ENCODE measurements at places on chromosomes 7 and 10.

DNA sequence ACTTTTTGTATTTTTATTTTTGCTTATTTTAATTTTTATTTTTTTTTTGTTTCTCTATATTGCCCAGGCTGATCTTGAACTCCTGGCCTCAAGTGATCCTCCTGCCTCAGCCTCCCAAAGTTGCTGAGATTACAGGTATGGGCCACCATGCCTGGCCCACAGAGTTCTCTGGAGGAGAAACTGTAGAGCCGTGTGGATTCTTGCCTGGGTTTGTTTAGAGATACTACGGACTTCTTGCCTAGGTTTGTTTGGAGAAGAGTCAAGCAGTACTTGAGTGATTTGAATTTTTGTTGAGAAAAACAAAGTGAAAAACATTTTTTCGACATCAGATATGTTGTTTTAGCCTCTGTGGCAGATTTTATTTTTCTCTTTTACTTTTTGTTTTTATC, 99.0 kb downstream of the CAMK1D start:
- no peak for DNase-seq

DNA sequence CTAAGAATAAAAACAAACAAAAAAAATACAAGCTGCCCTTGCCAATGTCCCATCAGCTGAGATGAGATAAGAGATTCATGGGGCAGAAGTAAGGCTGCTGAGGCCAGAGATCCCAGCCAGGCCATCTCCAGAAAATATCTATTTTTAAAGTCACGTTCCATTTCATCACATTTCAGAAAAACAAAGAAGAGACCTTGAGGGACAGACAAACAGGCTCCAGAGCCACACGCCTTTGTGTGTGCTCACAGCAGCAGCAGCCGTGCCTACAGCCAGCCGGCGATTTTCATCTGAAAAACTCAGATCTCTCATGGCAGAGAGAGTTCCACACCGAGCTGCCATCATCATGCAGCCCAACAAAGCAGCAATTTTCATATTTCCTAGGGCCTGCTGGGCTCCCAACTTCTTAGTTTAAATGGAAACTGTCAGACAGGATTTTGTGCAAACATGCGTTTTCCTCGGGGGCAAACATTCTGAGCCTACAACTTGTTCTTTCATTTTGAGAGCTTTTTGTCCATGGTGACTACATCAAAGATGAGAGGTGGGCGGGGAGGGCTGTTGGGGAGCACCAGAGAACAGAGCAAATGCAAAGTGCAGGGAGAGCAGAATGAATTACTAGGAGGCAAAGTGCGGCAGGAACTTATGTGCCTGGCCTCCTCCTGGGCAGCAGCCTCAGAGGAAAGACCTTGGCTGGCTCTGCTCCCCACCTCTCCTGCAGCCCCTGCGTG, 38.8 kb downstream of the DLG5 start:
- no peak for DNase-seq

DNA sequence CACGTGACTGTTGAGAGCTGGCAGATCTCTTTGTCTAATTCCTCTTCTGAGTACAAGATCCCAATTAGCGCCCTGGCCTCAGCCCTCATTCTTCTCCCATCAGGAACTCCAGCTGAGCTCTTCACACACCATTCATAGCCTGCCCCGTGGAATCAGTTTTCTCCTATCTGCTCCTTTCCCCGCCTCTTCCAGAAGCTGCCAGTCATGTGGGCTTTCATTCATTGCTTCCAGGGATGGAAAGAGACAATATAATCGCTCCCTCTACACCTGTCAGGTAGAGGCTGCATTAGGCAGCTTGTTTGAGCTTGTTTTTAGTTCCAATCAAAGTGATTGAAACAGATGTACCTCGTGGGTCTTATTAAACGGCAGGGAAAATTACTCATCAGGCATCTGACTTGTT, 515.8 kb downstream of the TYW1 start:
- DNase-seq = no peak

GRCh38 chr10:51964630-51965029, 265.2 kb upstream of the CSTF2T start:
- DNase-seq = no peak

GRCh38 chr10:114565066-114565465, 93.0 kb downstream of the ABLIM1 start:
- DNase-seq = no peak

DNA sequence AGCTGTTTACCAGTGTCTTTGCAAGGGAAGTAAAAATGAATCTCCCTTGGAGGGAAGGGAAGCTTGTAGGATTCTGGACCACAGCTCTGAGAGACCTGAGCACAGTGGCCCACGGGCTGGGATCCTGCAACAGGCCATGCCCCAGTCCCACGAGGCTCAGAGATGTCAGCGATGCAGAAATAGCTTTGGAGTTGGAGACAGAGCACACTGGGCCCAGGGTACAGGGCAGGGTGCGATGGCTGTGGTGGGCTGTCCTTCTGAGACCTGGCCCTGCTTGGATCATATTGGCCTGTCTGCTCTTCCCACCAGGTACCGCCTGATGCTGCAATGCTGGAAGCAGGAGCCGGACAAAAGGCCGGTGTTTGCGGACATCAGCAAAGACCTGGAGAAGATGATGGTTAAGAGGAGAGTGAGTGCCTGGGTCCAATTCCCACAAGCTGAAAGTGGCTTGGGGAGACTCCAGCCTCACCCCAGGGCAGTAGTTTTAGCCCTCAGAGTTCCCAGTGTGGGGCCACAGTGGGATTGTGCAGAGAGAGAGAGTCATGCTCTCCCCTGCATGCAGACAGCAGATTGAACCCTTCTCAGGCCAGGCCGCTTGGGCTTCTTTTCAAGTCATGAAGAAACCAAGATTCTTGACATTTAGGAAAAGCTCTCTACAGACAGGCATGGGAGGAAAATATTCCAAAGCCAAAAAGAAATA, 13.5 kb upstream of the CSGALNACT2 start:
- no peak for DNase-seq

DNA sequence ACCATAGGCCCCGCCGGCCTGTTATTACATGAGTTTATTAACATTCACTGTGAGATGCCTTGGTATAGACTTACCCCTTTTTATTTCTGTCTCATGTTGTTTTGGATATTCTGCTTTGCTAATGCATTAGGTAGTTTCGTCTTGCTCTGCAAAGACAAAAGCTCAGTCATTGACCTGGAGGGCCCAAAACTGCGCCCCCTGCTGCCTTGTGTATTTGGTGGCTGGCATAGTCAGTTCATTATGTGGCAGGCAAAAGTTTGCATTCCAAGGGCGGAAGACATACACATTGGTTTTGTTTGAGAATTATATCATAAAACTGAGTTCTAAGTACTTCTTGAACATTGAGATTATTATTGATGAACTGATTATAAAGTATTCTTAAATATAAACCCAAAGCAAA, 372.5 kb downstream of the SDK1 start:
- DNase-seq = peak; percentile 41

GRCh38 chr10:60978287-60979115, 34.5 kb upstream of the RHOBTB1 start:
- DNase-seq = peak; percentile 47

GRCh38 chr10:128895473-128895872, 571.6 kb upstream of the MGMT start:
- DNase-seq = no peak

DNA sequence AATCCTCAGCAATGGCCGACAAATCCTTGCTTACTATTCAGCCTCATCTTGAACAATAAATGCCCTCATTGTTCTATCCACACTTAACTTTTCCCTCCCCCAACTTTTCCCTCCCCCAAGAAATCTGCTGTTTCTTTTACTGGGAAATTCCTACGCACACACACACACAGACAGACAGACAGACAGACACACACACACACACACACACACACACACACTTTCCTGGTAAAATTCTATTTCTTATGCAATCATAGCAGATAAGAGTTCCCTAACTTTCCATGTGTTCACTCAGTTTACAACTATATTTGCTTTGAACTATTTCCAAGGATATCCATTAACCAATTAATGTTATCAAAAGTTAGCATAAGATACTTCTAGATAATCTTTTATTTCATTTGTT, 52.9 kb downstream of the RELN start:
- no peak for DNase-seq

- DNase-seq = no peak
Observed at GRCh38 chr7:2856388-2857169, 12.5 kb upstream of the GNA12 start.

DNA sequence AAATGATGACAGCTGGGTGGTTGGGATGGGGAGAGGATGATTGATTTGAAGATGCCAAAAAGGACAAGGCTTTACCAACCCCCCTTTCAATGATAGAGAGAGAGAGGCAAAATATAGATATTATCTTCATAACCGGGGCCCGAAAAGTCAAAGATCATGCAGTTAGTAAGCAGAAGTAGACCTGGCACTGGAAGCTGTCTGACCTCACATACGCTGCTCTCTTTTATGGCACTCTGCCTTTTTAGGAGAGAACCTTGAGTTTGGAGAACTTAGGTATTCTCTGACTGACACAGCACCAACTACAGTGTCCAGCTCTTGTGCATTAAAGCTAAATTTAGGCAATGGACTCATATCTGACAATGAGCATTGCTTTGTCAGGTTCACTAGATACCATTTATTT, 30.7 kb downstream of the CNNM2 start:
- no peak for DNase-seq

- DNase-seq = no peak
Observed at GRCh38 chr10:29302499-29302898, 13.6 kb downstream of the LYZL1 start.

DNA sequence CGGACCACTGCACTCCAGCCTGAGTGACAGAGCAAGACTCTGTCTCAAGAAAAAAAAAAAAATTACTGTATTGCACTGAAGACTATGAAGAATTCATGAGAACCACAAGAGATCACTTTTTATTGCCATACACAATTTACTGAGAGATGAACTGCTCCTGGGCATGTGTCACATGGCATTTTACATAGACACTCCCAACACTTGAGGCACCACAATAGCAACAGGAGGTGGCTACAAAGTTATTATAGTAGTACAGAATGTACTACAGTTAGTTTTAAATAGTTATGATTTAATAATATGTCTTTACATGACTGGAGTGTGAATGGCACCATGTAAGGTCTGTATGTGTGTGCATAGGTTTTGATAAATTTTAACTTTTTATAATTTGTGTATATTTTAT, 70.6 kb downstream of the KMT2E start:
- DNase-seq = no peak

GRCh38 chr10:62705789-62706188, 98.7 kb upstream of the ADO start:
- DNase-seq = no peak

DNA sequence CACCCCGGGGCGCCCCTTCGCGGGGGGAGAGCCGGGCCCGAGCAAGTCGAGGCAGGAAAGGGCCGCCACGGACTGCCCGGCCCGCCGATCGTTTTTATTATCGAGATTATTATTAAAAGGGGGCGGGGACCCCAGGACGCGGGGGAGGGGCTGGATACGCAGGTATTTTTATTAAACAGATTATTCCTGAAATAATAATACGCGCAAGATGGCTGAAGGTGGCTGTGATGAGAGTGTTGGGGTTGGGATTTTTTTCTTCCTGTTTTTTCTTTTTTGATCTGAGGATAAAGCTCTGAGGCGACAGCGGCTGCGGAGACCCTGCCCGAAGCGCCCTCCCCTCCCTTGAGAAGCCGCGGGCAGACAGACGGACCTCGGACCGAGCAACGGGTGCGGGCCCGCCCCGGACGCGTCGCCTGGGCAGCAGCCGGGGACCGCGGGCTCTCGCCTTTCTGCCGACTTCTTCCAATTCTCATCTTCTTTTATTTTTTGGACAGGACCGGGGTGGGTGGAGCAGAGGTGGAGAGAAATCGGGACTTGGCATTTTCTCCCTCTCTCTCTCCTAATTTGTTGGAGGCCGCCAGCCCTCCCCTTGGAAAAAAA, 1.4 kb upstream of the TRIM8 start:
- peak; percentile 67 for DNase-seq

- peak; percentile 54 for DNase-seq
Observed at GRCh38 chr7:2477447-2478398, 1.5 kb upstream of the GRIFIN start.

- no peak for DNase-seq
Observed at GRCh38 chr10:99605351-99605750, 14.9 kb downstream of the SLC25A28 start.

- DNase-seq = no peak
Observed at GRCh38 chr7:36750451-36750850, 26.2 kb upstream of the AOAH start.

DNA sequence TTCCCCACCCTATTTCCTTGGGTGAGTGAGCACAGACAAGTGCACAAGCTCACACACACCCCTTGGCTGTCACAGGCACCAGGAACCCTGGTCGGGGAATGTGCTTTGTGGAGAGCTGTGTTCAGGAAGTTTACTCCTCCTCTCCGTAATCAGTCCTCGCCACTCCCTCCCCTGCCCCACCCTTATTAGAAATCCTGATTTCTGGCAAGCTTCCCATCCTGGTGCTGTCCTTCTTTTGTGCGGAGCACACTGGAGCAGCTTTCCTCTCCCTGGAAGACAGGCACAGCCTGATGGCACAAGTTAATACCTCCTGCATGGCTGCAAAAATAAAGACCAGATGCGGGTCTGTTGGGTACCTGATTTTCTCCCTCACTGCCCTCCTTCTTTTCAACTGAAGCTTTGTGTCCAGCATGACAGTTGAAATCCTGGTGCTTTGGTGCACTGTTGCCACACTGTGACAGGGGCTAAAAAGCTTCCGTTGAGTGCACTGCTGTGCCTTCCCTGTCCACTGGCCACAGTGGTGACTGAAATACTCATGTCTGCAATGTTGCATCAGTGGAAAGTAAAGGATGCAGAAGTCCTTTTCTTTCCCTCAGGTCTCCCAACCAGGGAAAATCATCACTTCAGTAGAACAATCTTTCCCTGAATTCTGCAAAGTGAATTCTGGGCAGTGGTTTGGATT, 55.0 kb downstream of the LRRC4 start:
- DNase-seq = no peak

- DNase-seq = no peak
Observed at GRCh38 chr7:111262293-111263116, 171.6 kb downstream of the LRRN3 start.

- no peak for DNase-seq
Observed at GRCh38 chr10:68489919-68490318, 18.1 kb upstream of the DNA2 start.

DNA sequence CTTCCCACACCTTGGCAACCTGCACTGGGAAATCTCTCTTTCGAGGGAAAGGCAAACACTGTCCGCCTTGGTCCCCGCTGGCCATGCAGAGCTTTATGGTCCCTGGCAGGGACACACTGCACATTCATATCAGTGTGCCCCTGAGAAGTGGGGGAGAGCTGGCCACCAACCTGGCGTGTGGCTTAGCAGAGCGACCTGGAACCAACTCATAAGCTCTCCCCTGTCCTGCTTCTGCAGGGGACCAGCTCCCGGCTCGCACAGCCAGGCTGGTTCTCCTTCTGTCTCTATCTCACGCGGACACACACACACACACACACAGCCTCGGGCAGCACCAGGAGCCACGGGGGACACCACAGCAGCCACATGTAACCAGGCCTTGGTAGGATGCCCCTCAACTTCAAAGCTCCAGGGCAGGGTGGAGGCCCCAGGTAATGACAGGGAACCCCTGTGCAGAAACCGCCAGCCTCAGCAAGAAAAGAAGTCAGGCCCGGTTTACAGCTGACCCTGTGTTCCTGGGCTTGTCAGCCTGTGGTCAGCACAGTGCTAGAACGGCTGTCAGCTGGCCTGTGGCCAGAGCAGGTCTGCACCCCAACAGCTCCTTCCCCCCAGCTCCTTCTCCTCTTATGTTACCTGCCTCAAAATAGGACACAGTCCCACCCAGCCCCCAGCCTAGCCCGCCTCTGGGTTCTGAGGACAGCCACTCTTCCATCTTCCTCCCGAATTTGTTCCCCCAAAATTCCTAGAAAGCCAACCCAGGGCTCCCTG, 69.3 kb downstream of the OAT start:
- no peak for DNase-seq

- DNase-seq = no peak
Observed at GRCh38 chr10:62498271-62498670, 124.1 kb downstream of the ZNF365 start.
